Activated naive CD8-positive, alpha-beta T cell treated with anti-CD3 and anti-CD28 coated beads, Interleukin-2, amount 10 ng/mL, durations not matched to agents 7 days and 5 days (primary cell): ENCODE measurements at places on chromosomes 12 and 14.

DNA sequence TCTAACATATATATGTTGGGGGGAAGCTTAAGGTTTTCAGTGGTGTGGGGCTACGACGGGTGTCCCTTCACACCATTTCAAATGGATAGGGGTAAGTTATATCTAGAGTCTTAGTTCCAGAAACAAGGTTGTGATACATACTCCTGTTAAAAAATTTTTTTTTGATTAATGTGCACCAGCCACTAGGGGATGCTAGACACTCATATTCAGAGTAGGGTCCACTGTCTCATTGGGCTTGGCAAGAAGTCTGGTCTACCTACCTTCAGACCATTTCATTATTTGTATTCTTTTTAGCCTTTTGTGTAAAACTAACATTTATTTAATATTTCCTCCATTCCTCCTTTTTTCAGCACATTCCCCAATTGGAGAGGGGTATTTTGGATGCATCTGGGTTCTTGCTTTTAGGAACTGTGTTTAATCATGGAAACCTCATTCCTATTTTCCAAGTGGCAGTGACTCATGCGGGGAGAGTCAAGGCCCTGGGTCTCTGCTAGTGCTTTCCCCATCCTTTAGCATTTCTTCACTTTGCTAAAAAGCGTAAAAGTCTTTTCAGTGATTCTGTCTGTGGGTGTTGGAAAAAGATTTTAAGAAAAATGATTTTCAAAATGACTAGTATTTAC is 33.4 kb downstream of the ANO4 start:
- DNase-seq = no peak

DNA sequence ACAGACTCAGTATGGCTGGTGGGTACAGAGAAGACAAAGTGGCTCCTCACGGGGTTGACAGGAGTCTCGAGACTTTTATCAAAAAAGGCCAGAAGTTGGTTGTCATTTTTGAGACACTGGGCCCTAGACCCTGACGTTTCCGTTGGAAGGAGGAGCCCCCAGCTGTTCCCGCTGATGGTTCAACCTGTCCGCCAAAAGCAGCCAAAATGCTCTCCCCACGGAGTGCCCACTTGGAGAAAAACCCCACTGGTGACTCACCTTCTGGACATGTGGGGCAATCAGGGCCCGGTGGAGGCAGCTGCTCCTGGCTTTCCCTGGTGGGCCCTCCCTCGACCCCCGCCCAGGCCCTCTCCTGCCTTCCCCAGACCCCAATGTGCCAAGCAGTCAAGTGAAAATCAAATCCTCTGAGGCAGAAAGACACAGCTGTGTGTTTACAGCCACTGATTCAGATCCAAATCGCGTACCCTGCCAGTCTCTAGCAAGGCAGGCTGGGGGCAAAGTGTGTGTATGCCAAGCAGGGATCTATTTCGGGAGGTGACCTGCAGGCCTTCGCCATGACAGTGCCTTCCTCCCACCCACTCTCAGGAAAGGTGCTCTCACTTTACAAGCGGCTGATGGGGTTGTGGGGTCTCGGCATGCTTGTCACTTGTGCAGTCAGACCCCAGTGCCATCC is 347.4 kb downstream of the DPF3 start:
- no peak for DNase-seq

- no peak for DNase-seq
Measured at GRCh38 chr12:113244478-113244958, 23.3 kb downstream of the TPCN1 start.

DNA sequence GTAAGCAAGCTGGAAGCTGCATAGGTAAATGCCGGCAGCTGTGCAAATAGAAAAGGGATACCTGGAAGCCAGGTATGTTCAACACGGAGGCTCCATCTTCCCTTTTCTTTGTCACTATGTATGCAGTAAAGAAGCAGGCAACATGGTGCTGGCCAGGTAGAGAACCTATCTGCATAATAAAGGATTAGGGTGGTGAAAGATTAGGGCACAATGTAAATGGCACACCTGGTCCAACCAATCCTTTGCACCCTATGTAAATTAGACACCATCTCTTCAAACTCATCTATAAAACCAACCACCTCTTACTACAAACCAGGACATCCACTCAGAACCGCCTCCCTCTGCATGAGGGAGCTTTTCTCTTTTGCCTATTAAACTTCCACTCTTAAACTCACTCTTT is 32.3 kb downstream of the RPS29 start:
- DNase-seq = no peak

DNA sequence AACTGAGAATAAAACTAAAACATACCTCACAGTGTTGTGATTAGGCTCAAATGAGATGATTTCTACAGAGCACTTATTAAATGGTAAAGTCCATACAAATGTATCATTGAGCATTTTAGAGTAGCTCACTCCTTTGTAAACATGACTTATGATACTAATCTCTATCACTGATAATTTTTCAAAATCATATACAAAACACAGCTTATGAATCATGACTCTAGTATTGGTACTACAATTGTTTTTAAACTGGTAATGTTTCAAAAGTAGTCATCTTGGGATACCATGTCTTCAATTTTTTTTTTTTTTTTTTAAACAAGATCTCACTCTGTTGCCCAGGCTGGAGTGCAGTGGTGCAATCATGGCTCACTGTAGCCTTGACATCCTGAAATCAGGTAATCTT is 40.1 kb upstream of the KRR1 start:
- DNase-seq = no peak

GRCh38 chr12:46073321-46073720 is 82.9 kb upstream of the SCAF11 start:
- DNase-seq = no peak
